ENCODE measurements at places on chromosomes 16 and 17. TPM values are rescaled to one million over a fixed set of nuclear protein-coding genes. Genes with fewer than 3 reads are reported as not detected.

Gene SLC13A2
- total RNA-seq, result not detected

Gene MEFV
- total RNA-seq, result not detected

Gene CARD14
- total RNA-seq, result not detected

Gene PYY
- not detected for total RNA-seq

Gene ELMO3
- total RNA-seq, result 1.5 TPM

Gene KRT12
- not detected for total RNA-seq

Gene PRSS33
- total RNA-seq, result not detected

Gene CLEC18A
- not detected for total RNA-seq

Gene KRTAP4-9
- not detected for total RNA-seq

Gene IGF2BP1
- 1.2 TPM for total RNA-seq

Gene CDH3
- 0.06 TPM for total RNA-seq

Gene NOTUM
- total RNA-seq, result not detected

Gene NAGS
- total RNA-seq, result 1.5 TPM

Gene HOXB8
- 0.47 TPM for total RNA-seq

Gene CDC42EP4
- 50.8 TPM for total RNA-seq

Gene DLX3
- total RNA-seq, result not detected

Gene ABCA9
- total RNA-seq, result not detected

Gene ABCC3
- total RNA-seq, result 69.9 TPM

Gene OSGIN1
- 69.7 TPM for total RNA-seq

Gene TMEM92
- total RNA-seq, result 1.9 TPM

- DNase-seq, result no peak
Observed at GRCh38 chr16:68190736-68191510, 45.0 kb downstream of the ESRP2 start.

DNA sequence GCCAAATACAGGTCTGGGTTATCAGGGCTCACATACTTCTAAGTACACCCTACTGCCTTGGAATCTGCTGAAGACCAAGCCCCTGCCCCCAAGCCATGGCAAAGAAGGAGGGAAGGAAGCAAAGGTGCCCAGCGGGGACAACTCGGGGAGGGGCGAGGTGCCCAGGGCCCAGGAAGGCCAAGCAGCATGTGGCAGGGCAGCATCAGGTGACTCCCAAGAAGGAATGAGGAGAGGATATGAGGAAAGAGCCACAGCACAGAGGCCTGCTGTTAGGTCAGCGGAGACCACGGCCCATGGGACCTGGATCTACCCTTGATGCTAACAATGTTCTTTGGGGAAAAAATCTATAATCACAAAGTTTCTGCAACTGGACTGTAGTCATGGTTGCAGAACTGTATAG is 142.6 kb upstream of the CRHR1 start:
- peak; percentile 10 for DNase-seq

DNA sequence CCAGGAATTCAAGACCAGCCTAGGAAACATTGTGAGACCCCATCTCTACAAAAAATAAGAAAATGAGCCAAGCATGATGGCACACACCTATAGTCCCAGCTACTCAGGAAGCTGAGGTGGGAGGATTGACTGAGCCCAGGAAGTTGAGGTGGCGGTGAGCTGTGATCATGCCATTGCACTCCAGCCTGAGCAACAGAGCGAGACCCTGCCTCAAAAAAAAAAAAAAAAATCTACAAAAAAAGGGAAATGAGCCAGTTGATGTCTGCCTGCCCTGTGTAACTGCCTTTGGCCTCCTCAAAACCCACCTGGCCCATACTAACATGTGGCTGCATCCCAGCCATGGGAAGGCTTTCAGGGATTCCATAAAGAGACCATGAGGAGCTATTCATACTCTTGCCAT is 4.5 kb downstream of the RANBP10 start:
- no peak for DNase-seq

DNA sequence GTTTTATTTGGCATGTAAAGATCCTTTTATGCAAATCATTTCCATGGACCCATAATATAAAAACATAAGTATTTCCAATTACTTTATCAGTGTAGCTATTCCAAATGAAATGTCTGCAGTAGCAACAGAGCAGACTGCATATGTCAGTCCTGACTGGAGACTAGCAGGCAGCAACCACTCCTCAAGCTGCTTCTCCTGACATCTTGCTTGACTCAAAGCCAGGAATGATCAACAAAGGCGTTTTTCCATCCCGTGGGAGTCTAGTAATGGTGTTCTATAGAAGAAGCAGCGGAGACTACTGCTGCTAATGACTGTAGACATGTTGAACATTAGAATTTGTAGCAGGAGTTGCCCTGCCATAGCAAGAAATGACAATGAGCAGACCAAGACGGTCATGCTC is 73.2 kb upstream of the AKTIP start:
- no peak for DNase-seq

- no peak for DNase-seq
Observed at GRCh38 chr16:89693931-89694783, 7.3 kb downstream of the SPATA2L start.

- DNase-seq, result no peak
Observed at GRCh38 chr16:19329932-19330331, 44.4 kb downstream of the CLEC19A start.

- DNase-seq, result no peak
Observed at GRCh38 chr17:9023392-9024218, 2.3 kb downstream of the NTN1 start.

GRCh38 chr16:28602529-28602928 is 5.7 kb upstream of the SULT1A2 start:
- DNase-seq, result peak; percentile 33

DNA sequence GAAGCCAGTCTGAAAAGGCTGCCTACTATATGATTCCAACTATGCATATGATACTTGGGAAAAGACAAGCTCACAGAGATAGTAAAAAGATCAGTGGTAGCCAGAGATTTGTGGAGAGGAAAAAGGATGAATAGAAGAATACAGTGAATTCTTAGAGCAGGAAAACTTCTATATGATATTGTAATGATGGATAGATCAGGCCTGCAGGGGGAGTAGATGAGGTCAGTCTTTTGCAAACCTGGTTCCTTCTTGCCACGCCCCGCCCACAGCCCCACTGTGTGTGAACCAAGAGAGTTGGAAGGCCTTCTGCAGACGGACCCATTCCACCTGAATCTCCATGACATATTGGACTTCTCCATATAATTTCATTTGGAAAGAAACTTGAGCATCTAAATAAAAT is 761 bp upstream of the CCL8 start:
- no peak for DNase-seq

- DNase-seq, result no peak
Observed at GRCh38 chr17:75754378-75755204, 10.4 kb downstream of the GALK1 start.

DNA sequence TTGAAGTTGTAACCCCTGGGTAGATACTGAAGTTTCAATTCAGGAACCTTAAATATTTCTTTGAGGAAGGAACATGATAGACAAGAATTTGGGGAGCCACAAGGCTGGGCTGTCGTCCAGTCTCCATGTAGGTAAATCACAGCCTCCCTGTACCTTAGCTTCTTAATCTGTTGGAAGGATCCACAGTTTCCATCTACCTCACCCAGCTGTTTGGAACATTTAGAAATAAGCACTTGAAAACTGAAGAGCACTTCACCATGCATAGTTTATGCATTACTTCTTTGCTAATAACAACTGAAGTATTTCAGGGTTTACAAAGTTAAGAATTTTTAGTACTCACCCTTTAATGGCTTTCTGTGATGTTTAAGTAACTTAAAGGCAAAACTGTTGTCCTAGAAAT is 17.2 kb downstream of the TXNDC11 start:
- no peak for DNase-seq

DNA sequence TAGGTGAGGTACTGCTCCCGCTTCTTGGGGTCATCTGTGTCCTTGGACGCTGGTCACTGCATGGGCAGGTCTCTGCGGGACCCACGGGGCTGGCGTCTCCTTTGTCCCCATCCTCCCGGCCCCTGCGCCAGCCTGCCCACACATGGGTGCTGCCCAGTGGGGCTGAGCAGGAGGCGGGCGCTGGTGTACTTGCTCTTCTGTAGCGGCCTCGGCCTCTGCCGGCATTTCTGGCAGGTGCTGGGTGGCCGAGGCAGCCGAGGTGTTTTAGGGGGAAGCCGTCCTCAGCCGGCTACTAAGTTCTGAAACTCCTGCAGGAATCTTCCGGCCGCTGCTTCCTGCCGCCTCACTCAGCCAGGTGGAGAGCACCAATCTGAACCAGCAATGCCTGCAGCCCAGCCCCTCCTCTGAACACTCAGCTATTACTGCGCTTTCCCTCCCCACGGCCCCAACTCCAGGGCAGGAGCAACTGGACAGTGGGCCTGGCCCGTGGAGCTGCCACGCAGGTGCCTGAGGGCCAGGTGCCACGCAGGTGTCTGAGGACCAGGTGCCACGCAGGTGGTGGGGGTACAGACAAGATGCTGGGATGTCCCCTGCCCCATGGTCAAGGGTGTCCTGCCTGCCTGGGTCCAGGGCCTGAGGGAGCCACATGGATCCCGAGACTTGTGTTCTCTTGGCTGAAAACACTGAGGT is 10.0 kb downstream of the DECR2 start:
- DNase-seq, result no peak

DNA sequence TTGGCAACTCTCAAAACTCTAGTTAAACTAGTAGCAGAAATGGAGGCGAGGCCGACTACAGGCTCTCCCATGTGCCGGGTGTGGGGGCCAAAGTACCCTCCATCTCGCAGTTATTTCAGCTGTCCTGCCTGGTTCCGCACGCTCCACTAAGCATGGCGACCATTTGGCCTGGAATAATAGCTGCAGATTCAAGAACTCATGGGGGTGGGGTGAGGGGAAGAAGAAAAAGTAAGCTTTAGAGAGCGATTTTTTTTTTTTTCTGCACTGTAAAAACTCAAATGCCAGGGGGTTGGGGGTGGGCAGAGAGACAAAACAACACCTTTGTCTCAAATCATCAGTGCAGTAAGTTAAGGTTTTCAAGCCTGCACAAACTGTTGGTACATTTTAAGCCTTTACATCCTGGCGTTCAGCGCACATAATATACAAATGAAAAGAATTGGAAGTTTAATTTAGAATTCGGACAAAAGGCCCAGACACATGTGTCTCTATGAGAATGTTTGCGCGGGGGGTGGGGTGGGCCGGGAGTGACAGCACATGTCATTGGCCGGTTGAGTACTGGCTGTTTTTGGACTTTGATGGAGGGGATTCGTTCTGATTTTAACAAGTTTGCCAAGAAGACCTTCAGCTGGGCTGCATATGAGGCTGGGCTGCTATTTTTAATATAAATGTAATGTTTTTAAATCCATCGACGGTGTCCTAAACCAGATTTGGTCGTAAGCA is 694.7 kb upstream of the SALL1 start:
- peak; percentile 59 for DNase-seq

- DNase-seq, result no peak
Observed at GRCh38 chr16:10040136-10041080, 141.8 kb downstream of the GRIN2A start.

DNA sequence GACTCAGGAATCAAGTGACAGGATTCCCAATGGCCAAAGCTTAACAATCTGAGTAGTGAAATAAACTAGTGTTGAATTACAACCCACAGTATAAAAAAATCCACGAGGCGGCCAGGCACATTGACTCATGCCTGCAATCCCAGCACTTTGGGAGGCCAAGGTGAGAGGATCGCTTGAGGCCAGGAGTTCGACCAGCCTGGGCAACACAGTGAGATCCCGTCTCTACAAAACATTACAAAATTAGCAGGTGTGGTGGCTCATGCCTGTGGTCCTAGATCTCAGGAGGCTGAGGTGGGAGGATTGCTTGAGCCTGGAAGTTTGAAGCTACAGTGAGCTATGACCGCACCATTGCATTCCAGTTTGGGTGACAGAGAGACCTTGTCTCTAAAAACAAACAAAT is 133.8 kb downstream of the CPPED1 start:
- no peak for DNase-seq

- DNase-seq, result no peak
Observed at GRCh38 chr16:29688172-29688571, 9.2 kb downstream of the QPRT start.

- peak; percentile 63 for DNase-seq
Observed at GRCh38 chr16:53912155-53912554, 208.2 kb downstream of the FTO start.

GRCh38 chr16:85819771-85820170 is 20.3 kb downstream of the COX4I1 start:
- DNase-seq, result no peak

DNA sequence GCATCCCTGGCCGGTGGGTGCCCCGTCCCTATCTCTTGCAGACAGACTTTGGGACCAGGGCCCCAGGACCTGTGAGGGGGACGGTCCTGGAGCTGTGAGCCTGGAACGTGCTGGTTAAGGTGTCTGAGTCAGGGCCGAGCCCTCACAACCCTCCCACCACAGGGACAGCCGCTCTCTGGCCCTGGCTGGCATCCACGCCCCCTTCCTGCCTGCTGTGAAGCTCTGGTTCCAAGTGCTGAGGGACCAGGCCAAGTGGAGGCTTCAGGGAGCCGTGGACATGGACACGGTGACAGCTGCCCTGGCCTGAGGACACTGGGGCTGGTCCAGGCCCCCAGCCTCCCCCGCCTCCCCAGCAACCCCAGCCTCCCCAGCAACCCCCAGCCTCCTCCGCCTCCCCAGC is 6.6 kb downstream of the TSR3 start:
- no peak for DNase-seq

DNA sequence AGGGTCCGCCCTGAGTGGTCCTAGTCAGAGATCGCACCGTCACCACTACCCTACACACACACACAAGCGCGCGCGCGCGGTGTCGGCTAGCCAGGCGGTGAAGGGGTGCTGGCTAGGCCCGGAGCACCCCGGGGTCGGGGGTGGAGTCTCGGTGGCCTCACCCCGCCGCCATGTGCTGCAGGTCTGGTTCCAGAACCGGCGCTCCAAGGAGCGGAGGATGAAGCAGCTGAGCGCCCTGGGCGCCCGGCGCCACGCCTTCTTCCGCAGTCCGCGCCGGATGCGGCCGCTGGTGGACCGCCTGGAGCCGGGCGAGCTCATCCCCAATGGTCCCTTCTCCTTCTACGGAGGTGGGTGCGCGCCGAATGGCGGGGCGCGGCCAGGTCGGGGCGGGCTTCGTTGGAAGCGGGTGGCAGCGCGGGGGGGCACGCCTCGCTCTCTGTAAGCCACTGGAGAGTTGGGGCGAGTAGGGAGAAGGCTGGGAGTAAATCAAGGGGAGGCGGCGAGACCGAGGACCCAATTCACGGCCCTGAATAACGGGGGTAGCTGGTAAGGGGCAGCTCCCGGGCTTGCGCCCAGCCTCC is 4.8 kb downstream of the LHX1 start:
- no peak for DNase-seq

DNA sequence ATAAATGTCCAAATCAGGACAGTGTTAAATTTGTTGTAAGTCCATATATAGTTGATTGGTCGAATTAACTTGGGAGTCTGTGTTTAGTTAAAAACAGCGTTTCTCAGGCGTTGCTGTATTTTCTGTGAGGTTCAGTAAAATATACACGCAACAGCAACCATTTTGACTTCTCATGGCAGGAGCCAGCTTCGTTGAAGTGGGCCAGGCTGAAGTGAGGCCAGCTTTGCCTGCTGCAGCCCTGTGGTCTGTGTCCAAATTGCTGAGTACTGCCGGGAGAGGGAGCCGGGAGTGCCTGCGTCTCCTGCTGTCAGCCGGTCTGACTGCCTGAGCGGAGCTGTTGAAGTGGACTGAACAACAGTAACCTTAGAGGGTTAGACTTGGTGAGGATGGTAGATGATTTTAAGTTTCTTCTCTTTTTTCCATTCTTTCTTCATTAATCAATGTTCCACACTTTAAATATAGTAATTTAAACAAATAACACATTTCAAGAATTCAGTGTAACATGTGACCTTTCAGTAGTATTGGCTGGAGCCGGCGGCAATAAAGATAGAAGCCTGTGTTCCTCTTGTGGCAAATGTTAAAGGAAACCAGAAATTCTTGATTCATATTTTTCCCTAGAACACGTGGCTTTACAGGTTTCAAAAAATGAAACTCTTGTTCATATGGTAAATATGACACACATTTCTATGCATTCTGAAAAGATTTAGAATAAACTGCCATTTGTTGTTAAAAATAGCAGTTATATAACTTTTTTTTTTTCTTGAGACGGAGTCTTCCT is 37.0 kb upstream of the ZNF750 start:
- DNase-seq, result no peak
